ENCODE measurements at places on chromosomes 1 and 21.

GRCh38 chr21:45074048-45074817 lies at the start of gene ADARB1:
TSS of gene ADARB1 (plus strand) at chr21:45074580. CDS start at chr21:45171657, 97,077 bp downstream.
- peak; percentile 50 for DNase-seq

DNA sequence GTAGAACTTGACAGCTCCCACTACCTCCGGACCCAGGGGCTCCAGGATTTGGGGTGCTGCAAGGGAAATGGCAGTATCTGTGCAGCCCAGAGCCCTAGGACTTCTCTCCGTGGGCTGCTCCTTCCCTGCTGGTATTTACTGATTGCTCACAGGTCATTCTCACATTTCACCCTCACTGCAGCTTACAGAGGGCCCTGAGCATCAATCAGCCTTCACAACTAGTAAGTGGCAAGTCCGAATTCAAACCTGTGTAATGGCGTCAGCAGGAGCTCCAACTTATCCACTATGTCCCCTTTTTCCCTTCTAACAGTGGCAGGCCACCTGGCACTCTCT lies 32.4 kb downstream of the PIK3C2B start:
- no peak for DNase-seq

DNA sequence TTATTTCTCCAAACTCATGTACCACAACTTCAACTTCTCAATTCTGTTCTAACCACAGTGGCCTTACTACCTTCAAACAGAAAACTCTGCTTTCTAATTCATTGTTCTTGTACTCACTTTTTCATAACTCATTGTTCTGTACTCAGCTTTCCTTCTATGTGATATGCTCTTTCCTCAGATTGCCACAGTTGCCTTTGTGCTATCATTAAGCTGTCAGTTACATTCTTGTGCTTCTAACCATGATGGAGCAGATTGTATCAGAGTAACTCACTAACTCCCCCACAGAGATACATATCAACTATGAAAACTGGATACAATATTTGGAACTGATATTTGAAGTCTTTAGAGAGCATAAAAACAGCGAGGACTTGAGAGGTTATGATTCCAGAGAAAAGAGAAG lies 1213.7 kb downstream of the KCNT2 start:
- DNase-seq = no peak

DNA sequence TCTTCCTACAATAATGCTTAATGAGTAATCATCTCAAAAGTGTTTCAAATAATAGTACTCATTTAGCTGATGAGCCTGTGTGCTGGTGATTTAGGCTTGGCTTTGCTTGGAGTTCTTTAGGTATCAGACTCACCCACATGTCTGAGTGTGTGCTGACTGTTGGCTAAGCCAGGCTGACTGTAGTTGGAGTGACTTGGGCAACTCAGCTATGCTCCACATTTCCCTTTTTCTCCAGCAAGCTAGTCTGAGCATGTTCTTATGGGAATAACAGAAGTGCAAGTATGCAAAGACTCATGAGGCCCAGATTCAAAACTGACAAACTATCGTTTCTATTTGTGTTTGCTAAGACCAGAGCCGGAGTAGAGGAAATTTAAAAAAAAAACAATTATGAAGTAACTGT lies 99.0 kb upstream of the ADGRL4 start:
- DNase-seq = no peak

- no peak for DNase-seq
Measured at GRCh38 chr1:71561206-71561605, 480.4 kb upstream of the ZRANB2 start.

Measured in ACHN (cell line).